NCI-H1694 (cell line): ENCODE measurements at places on chromosomes 1 and 21.

DNA sequence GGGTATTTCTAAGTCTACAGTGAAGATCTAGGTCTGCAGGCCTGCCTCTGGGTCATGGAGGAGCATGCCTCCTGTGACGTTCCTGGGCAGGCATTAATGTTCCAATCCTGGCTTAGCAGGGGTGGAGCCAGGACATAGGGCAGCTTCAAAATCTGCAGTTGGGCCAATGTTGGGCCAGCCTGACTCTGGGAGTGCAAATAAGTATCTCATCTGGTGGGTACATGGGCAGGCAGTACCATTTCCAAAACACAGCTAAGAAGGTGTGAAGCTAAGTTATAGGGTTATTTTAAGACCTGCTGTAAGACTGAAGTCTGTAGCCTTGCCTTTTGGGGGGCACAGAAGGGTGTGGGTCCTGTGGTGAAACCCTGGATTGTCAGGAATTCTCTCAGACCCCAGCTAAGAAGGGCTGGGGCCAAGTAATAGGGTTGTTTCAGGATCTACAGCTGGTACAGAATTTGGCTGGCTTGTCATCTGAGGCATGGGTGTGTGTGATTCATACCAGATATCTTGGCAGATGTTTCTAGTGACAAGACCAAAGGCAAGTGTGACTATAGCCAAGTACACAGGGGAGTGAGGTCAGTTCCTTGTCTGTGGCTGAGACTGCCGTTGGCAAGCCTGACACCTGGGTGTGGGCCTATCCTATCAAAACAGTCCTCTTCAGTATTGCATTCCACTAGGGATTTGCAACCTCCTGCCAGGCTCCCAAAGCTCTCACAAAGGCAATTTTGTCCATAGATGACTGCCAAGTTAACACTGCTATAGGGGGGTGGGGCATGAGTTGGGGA, 468.7 kb upstream of the B3GALT2 start:
- DNase-seq: no peak

DNA sequence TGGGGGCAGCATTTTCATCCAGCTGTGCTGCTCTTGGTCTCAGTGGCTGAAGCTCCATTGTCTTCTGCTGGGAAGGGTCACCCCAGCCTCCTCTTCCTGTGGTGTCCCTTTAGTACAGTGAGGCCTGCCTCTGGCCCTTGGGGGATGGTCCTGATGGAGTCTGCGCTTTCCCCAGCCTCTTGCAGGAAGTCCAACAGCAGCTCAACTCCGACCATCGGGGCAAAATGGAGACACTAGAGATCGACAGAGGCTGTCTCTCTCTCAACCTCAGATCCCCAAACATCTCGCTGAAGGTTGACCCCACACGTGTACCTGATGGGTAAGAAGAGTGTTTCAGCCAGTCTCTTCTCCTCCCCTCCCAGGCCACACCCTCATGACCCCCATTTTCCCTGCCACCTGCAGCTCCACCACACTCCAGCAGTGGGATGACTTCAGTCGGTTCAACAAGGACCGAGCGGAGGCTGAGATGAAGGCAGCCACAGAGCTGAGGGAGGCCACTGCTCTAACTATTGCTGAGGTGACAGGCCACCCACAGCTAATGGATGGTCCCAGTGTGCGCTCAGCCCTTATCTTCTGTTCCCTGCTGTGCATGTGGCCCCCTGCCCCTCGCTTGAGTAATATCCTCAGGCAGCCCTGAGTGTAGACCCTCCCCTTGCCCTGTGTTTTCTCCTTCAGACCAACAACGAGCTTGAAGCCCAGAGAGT, 2.0 kb upstream of the ADPRS start:
- DNase-seq: no peak

- no peak for DNase-seq
Measured at GRCh38 chr1:1536019-1536937, 4.1 kb downstream of the TMEM240 start.

- no peak for DNase-seq
Measured at GRCh38 chr1:175188936-175189335, 3.6 kb downstream of the KIAA0040 start.

- DNase-seq: no peak
Measured at GRCh38 chr1:231359113-231359512, 21.0 kb downstream of the SPRTN start.

DNA sequence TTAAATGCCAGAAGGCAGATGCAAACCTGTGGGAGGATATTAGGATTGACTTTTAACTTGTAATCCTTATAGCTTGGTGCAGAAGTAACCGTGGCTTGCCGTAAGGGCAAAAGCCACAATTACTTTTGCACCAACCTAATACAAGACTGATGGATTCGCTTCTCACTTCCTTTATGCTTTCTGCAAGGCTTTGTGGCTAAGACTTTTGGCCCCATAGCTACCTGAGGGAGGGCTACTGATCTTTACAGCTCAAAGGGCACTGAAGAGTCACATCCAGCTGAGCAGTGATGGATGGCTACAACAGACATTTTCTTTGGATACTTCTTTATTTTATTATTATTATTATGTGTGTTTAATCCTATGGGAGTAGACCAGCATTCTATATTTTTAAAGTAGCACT, 140.4 kb downstream of the ST6GALNAC5 start:
- no peak for DNase-seq
